ENCODE measurements at places on chromosomes 2 and 18.
A peak's percentile ranks its signal among the peaks of the same experiment; 100 is the strongest.

- no peak for DNase-seq
These were observed 12.5 kb downstream of the SPATS2L start for GRCh38 chr2:200318940-200319435.

DNA sequence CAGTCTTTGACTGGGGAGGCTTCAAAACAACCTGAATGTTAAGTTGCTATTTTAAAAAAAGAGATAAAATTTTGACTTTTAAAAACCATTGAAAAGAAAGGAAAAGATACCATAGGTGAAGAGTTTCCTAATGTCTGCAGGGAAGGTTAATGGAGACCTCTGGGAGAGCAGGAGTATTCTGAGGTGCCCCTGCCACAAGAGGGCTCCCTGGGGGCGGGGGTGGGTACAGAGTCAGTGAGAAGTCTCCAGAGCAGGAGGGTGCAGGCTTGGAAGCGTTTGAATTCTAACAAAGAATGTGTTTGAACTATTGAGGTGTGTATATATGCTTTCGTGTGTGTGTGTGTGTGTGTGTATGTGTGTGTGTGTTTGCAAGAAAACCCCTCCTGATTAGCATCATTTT is 46.7 kb upstream of the ST6GAL2 start:
- no peak for DNase-seq

DNA sequence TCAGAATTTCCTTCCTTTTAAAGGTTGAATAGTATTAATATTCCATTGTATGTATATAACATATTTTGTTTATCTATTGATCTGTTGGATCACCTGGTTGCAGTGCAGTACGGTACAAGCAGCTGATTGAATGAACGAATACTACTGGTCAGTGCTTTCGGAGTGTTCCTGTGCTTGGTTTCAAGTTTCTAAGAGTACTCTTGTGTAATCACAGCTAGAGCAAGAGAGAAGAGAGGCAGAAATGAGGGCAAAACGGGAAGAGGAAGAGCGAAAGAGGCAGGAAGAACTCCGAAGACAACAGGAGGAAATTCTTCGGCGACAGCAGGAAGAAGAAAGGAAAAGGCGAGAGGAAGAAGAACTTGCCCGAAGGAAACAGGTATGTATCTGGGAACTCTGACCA is 40.3 kb upstream of the KCNJ13 start:
- no peak for DNase-seq

GRCh38 chr2:196173505-196173904 is 2.1 kb upstream of the STK17B start:
- no peak for DNase-seq

GRCh38 chr18:58977223-58977622 is 112.5 kb downstream of the ZNF532 start:
- DNase-seq: no peak

DNA sequence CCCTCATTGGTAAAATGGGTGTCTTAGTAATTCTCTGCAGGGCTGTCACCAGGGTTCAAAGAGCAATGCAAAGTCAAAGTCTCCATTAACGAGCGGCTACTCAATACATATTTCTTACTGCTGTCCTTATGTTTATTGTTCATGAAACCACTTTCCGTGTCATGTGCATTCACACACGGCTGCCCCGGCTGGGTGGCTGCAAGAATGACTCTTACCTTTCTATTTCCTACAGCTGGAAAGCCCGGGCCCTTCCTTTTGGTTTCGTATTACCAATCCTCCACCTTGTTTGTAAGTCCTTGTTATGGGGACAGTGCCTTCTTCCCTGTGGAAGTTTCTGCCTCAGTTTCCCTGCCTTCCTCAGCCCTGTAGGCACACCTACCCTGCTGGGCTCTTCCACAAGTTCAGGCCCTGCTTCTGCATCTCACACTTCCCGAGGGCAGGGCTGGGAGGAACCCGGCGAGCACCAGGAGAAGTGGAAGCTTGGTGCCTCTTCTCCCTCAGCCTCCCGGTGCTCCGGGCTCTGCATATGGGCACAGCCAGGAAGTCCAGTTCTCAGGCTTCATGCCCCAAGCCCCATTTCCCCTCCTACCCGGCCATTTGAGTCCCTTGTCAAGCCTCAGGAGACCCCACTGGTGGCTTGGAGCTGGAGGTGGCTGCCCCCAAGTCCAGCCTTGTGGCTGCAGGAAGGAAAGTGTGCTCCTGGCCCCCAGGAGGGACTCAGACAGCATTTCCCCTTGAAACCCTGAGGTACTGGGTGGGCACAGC is 18.7 kb upstream of the ACKR3 start:
- no peak for DNase-seq

GRCh38 chr18:59387687-59388565 is 28.9 kb upstream of the LMAN1 start:
- DNase-seq: no peak

- no peak for DNase-seq
These were observed 9.6 kb downstream of the SNTG2 start for GRCh38 chr2:960061-960736.

DNA sequence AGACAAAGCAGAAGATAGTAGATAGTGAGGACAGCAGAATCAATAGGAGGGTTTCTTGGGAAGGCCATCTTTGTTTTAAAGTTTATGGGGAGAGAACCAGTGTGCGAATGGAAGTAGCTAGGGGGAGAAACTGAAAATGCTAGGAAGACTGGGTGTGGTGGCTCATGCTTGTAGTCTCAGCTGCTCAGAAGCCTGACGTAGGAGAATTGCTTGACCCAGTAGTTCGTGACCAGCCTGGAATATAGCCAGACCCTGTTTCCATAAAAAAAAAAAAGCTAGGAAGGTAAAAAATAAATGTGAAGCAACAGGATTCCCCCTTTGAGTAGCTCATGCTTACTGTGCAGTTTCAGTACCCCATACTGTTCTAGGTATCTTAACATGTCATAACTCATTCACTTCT is 19.2 kb upstream of the DRC1 start:
- no peak for DNase-seq

- no peak for DNase-seq
These were observed 2.5 kb upstream of the ASIC4 start for GRCh38 chr2:219511547-219512325.

DNA sequence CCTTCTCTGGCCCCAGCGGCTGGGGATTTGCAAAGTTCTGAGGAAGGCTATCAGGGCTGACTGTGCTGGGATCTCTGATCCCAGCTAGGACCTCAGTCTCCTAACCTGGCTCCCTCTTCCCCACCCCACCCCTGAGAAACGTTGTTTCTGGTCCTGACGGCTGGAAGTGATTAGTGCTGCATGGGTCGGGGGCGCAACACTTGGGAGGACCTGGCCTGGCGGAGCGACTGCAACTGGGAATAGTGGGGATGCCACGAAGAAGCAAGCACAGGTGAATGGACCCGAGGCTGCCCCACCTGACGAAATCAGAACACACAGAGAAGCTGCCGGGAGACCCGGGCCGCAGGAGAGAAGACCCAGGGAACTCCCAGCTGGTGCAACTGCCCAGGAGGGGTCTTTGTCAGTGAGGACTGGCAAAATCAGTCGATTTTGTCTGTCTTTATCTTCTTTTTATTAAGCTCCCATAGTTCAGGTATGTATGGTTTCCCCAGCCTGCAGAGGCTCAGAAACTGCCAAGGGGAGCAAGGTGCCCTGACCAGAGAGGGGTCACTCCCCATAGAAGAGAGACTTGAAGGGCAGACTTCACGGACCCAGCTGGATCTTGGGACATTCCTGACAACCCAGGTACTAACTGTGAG is 656 bp upstream of the LBX2 start:
- no peak for DNase-seq

- DNase-seq: no peak
These were observed 10.3 kb upstream of the B3GNT2 start for GRCh38 chr2:62185475-62186155.

GRCh38 chr2:181456660-181457120 is 496 bp upstream of the ITGA4 start:
- DNase-seq: peak; percentile 46

GRCh38 chr18:31943878-31944816 is 1.2 kb upstream of the TRAPPC8 start:
- DNase-seq: no peak

- no peak for DNase-seq
These were observed 220.9 kb upstream of the REV1 start for GRCh38 chr2:99710721-99711120.

- no peak for DNase-seq
These were observed 208.0 kb downstream of the TWIST2 start for GRCh38 chr2:239055756-239056493.

DNA sequence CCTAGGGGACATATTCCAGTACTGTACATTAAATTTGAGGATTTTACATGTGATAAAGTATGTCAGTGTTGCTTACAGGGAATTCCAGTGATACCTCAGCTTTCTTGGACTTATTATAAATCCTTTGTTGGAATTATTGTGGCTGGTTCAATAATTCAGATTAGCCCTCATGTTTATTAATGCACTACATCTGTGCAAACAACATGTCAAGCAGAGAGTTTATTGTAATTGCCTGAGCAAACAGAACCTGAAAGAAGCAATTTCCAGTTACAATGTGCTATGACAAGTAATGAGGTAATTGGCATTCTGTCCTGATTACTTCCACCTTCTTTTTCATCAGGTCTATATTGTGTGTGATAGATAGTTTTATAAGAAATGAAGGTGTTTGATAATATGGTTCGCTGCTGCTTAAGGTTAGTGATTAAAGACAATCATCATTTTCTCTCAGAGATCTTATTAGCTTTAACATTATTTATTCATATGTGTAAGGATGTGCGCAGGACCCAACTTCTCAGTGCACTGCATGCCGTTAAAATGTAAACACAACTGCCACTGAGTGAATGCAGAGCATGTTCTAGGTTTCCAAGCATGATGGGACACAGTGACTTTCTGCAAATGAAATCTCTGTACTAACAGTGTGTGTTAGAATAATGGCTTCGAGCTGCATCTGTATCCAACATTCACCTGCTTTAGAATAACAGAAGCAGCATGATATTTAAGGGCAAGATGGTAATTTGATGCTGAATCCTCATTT is 973.7 kb upstream of the POU3F3 start:
- DNase-seq: no peak

GRCh38 chr18:51070545-51070944 is 40.5 kb downstream of the SMAD4 start:
- DNase-seq: no peak

- DNase-seq: no peak
These were observed 176.3 kb downstream of the SEPTIN10 start for GRCh38 chr2:109437325-109438090.
